ENCODE measurements at places on chromosomes 4 and X. TPM values are rescaled to one million over a fixed set of nuclear protein-coding genes. Genes with fewer than 3 reads are reported as not detected.

The TCEAL6 gene
- total RNA-seq: not detected

DNA sequence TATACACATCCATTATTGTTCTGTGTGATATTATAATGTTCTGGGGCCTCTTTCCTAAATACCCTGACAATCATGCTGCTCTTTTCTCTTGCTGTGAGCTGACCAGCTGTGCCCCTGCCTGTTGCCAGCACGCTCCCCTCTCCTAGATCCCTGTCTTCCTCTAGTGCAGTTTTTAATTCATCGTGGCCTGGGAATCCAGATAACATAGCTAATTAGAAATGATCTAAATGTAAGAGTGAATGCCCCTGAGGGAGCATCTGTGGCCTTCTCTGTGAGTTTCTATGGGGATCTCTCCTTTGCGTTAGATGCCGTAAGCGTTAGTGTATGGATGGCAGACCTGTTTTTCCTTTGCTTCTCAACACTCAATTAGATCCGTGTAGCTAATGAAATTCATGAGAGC, 434.3 kb downstream of the SPRY1 start:
- DNase-seq: no peak

- DNase-seq: no peak
These were observed 116.2 kb downstream of the GATB start for GRCh38 chr4:151644622-151645021.

DNA sequence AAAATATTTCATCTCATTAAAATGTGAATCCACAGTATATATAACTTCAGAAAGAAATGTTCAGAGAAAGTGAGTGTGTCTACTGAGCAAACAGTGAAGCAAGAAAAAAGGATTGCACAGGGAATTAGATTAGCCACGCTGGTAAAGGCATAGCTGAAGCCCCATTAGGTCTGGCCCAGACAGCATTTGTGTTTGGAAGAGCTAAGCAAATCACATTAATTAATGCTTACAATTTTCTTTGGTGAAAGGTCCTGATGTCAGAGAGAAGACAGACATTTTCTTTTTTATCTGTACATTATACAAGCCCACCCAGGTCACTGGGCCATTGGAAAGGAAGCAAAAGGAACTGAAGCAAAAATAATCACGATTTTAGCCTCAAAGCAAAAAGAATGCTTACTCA, 354.6 kb downstream of the GRID2 start:
- DNase-seq: no peak
